ENCODE measurements at places on chromosomes 1 and 21. TPM values are rescaled to one million over a fixed set of nuclear protein-coding genes. Genes with fewer than 3 reads are reported as not detected.

GRCh38 chr1:109605381-109605780, 14.0 kb downstream of the GNAT2 start:
- DNase-seq = no peak

- DNase-seq = no peak
These were observed 215.4 kb downstream of the OLFM3 start for GRCh38 chr1:101781201-101781831.

OPTC gene
- total RNA-seq = not detected

DNA sequence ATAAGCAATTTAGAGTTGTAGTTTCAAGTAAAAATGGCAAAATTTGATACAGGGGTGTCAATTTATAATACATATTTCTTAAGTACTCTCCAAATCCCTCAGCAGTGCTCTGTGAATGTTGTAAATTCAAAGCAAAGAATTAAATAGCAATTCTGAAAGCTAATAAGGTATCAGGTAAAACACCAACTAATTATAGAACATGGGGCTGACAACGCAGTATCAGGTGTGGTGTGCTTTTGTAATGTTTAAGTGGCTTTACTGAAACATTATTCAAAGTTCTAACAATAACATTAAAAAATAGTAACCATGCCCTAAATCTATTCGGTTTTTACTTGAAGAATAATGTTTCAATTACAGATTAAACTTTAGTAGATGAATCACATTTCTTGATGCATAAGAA, 1271.2 kb upstream of the ADGRL2 start:
- DNase-seq = no peak

DNA sequence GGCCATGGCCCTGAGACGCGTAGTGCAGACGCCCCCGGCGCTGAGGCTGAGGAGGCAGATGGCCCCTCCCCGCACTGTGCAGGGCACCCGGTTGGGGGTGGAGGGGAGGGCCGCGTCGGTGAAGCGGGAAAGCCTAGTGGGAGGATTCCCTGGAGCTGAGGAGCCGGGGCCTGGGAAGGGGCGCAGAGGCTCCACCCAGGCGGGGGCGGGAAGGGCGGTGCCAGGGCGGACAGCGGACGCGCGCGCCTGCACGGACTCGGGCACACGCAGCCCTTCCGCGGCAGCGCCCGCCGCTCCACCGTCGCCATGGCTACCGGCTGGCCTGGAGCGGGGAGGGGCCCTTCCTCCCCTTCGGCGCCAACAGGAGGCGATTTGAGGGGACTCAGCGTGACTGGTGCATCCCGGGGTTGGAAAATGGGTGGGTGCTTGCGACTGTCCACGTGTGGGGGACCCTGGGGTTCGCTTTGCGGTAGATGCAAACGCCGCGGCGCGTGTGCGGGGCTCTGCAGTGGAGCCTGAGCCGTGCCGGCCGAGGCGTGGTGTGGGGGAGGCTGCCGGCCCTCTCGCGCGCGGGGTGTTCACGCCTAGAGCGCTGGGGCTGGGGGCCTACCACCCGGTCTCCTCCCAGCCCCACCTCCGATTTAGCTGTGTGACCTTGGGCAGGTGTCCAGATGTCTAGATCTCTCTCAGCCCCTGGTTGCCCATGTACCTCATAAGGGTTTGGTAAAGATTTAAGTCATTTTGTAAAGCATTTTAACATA, 35.1 kb downstream of the PTPRF start:
- DNase-seq = no peak

- peak; percentile 45 for DNase-seq
These were observed 15.1 kb upstream of the PITHD1 start for GRCh38 chr1:23763041-23763577.

OR10Z1 gene
- not detected for total RNA-seq

GRCh38 chr1:153293480-153293775, 19.3 kb downstream of the PGLYRP3 start:
- no peak for DNase-seq

GRCh38 chr1:7869136-7869920, 16.5 kb upstream of the UTS2 start:
- DNase-seq = no peak

GOLT1A gene
- not detected for total RNA-seq

GRCh38 chr1:53968125-53968513, 22.0 kb downstream of the LRRC42 start:
- DNase-seq = no peak

C1orf216 gene
- total RNA-seq = 40.6 TPM

GRCh38 chr21:25639551-25640201, 618 bp downstream of the JAM2 start:
- no peak for DNase-seq

URB1 gene
- total RNA-seq = 35.4 TPM

PPM1J gene
- total RNA-seq = 10.0 TPM

DNA sequence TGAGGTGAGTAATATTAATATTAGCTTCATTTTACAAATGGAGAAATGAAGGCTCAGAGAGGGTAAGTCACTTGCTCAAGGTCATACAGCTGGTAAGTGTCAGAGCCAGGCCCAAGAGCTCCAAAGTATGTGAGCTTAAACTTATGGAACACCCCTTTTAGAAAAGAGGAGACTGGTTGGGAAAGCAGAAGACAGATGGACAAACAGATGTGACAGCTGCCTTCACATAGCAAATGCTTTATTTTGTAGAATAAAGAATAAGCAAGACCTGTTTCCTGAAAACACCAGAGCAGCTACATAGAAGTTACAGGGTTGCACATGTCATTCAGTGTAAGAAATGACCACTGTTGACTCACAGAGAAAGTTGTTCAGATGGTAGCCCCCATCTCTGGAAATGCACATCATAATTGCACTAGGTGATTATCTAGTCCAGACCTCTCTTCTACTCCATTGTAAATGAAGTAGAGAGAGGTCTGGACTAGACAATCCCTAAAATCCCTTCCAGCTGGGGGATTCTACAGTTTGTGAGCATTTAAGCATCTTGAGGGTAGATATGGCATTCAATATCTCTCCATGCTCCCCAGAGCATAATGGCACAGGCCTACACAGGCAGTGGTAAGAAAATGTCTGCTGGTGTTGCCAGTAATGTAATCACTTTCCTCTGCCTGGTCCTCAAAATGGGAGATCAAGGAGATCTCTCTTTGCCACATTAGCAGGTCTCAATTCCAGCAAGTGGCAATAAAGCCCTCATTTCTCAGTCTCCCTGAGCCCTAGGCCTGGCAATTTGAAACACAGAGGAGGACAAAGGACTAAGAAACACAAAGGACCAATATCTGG, 188.2 kb upstream of the FGGY start:
- DNase-seq = no peak

PMF1 gene
- 61.4 TPM for total RNA-seq

TSTD1 gene
- not detected for total RNA-seq

- no peak for DNase-seq
These were observed 42.0 kb downstream of the PROX1 start for GRCh38 chr1:214029796-214030195.

- no peak for DNase-seq
These were observed 5.9 kb downstream of the ARHGEF10L start for GRCh38 chr1:17545356-17545755.

DNA sequence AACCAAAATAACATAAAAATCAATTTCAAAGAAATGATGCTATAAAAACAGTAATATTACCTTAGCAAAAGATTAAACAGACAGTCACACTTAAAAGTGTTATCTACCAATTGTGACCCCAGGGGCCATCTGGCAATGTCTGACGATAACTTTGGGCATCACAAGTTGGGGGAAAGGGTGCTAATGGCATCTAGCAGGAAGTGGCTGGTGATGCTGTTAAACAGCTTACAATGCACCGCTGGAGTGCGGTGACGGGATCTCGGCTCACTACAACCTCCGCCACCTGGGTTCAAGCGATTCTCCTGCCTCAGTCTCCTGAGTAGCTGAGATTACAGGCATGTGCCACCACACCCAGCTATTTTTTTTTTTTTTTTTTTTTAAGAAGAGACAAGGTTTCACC, 27.6 kb downstream of the NUP133 start:
- DNase-seq = no peak

DNA sequence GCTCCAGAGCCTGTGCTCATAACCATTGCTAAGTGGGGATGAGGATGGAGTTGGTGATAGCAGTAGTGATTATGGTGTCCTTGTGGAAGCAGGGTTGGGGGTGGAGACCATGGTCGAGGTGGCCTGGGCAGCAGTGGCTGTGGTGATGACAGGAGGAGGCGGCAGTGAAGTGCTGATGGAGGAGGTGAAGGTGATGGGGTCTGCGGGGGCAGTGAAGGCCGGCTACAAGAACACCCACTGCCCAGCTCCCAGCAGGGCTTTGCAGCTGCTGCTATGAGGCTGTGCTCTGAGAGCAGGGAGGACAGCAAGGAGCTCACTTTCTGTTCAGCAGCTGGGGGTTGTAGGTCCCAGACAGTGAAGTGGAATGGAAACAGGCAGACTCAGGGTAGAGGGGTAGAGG, 15.6 kb upstream of the DMBX1 start:
- no peak for DNase-seq

DNA sequence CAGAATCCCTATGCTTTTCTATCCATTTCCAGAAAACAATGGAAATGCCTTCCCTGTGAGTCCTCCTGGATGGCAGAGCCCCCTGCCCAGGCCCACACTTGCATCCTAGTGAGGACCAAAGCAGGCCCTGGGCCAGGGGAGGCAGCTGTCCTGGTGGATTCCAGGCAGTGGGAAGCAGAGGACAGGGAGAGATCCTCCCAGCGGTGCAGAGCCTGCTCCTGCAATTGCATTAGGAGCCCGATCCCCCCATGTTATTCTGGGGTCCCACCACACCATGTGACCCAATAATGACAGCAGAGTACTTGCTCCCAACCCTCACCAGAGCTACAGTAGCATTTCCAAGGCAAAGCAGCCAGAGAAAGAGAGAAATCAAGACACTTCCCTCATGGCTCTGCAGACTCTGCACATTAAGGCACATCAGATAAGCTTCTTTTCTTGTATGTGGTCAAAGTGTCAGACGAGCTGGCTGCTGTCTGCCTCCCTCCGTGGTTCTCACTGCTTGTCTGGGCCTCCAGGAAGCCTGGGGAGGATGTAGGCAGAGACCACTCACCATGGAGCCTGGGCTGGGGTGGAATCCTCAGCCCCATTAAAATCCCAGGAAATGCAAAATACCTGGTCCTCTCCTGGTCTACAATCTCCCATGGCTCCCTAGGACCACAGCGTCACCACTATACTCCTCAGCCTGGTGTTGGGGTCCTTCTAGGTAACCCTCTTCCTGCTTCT, 54.9 kb upstream of the RUNX3 start:
- DNase-seq = no peak

GRCh38 chr1:201422436-201423030, 1.0 kb upstream of the TNNI1 start:
- DNase-seq = no peak

AMY2A gene
- not detected for total RNA-seq

DNA sequence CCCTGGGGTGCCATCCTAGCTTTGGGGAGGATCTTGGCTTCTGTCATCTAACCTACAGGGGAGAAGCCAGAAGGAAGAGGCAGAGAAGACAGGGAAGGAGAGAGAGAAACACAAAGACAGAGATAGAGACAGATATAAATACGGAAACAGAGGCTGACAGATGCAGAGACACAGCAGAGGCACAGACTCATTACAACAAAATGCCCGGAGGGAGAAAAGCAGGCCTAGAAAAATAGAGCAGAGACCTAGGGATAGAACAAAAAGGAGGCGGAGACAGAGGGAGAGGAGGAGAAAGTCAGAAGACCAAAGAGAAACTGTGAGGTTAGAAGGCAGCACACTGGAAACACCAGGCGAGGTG, 1.9 kb downstream of the PEAR1 start:
- DNase-seq = no peak

- no peak for DNase-seq
These were observed 34.8 kb upstream of the CD101 start for GRCh38 chr1:116966791-116967190.

AHCYL1 gene
- total RNA-seq = 49.1 TPM

GRCh38 chr1:223714849-223715603, 2.7 kb downstream of the CAPN2 start:
- no peak for DNase-seq

- DNase-seq = no peak
These were observed 15.4 kb downstream of the KCNH1 start for GRCh38 chr1:211118407-211119102.

DNA sequence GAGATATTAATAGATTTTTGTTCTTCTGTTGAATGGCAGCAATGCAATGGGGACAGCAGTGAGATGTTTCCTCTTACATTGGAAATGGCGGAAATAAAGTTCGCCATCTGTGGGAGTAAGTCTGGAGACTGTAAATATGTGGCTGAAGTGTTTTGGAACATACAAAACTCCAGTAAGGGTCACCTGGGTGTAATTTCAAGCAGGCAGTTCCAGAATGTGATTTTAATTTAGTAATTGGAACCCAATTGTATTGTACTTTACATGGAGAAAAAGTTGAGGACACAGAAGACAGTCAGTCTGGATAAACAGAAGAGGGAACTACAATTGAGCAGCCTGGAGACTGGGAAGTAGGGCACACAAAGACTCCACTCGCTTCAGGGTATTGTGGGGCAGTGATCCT, 108.6 kb downstream of the NTMT2 start:
- DNase-seq = no peak

DNA sequence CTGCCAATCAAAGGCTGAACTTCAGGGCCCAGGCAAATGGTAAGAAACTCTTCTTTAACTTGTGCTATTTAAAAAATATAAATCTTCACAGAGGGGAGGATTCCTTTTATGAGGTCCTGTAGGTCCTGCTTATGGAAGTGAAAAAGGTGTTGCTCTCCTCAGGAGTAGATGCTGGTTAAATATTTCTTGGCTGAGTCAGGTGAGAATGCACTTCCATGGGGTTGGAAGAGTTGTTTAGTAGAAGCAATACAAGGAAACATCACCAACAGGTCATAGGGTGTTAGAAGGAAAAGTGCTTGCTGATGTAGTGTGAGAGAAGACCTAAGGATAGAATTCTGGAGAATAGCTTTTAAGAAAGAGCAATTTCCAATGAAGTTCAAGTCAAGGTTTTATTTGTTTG, 42.2 kb upstream of the ATP1A1 start:
- DNase-seq = no peak

GRCh38 chr1:78839704-78840277, 166.7 kb downstream of the ADGRL4 start:
- no peak for DNase-seq

HPDL gene
- total RNA-seq = not detected

DNA sequence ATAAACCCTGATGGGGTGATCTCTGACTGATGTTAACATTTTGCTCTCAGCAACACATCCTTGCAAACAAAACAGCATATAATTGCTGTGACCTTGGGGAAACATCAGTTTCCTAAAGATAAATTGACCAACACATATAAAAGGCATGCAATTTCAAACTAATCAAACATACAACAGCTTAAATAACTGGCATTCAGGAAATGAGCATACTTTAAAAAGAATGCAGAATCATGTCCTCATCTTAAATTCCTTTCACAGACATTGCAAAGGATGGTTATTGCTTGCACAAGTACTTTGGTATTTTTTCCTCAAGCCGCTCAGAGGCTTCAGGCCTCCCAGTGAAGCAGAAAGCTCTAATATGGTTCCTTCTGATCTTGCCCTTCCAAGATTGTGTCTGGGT, 53.4 kb upstream of the RGS18 start:
- no peak for DNase-seq

DNA sequence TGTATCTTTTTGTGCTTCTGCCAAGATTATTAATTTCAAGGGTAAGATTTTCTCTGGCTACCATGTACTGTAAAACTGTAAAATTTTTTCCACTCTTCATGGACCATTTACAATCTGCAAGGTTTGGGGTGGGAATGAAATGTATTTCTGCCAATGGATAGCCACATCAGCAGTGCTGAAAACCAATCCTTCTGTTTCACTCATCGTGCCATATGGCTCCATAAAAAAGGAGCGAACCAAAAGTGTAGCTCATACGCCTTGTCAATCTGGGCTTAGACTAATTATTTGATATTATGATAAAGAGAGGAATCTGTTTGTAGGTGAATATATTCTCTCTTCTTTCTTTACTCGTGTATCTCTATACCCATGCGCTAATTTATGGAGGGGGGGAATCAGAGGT, 3.0 kb upstream of the SLC44A5 start:
- no peak for DNase-seq

- no peak for DNase-seq
These were observed 11.0 kb upstream of the REN start for GRCh38 chr1:204177133-204177532.
